ENCODE measurements at places on chromosomes 16 and 17.

DNA sequence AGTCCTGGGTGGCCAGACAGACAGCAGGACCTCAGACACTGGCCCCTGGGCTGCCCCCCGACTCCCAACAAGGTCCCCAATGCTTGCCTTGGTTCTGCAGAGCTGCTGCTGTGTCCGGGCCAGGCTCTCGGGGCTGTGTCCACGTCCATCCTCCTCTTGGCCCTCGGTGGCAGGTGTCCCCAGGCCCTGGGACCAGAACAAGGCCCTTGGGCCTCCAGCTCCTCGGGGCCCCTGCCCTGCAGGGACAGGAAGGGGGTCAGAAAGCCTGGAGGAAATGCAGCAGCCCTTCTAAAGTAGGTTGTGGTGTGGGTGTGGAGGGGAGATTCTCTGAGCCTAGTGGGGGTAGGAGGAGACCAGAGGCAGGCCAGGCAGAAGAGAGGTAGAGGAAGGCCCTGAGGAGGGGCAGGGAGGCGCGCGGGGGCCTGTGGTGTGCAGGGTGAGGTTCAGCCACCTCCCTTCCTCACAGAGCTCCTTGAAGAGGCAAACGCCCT is 2.5 kb upstream of the AXIN1 start:
- no peak for DNase-seq

GRCh38 chr16:70701036-70701435 is 15.2 kb upstream of the MTSS2 start:
- DNase-seq: no peak

GRCh38 chr17:60168654-60169053 is 18.9 kb downstream of the CA4 start:
- DNase-seq: no peak

DNA sequence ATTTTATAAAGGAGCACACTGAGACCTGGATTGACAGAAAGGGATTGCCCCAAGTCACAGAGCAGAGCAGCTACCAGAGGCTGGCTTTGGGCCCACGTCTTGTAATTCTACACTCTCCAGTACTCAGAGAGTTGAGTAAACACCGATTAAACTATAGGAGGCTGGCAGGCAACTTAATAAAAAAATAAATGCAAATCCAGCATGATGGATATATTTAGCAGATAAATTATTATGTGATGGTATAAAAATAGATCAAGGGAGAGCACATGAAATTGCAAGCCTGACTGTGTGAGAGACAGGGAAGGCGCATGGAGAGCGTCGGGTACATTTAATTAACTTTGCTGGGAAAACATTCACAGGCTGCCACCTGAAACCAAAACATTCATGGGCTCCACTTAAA is 87.7 kb upstream of the CCL2 start:
- DNase-seq: no peak

- DNase-seq: no peak
Measured at GRCh38 chr16:12096157-12096777, 119.7 kb downstream of the SNX29 start.

DNA sequence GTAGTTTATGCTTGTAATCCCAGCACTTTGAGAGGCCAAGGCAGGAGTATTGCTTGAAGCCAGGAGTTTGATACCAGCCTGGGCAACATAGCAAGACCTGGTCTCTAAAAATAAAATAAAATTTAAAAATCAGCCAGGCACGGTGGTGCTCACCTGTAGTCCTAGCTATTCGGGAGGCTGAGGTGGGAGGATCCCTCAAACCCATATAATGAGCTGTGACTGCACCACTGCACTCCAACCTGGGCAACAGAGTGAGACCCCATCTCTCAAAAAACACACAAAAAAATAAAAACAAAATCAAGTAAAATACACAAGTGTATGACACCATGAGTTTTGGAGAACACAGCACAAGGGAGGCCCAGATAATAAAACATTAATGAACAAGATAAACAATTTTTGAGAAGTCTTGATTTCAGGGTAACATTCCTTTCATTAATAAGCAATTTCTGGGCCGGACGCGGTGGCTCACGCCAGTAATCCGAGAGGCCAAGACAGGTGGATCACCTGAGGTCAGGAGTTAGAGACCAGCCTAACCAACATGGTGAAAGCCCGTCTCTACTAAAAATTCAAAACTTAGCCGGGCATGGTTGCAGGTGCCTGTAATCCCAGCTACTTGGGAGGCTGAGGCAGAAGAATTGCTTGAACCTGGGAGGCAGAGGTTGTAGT is 17.9 kb downstream of the PRPSAP1 start:
- DNase-seq: no peak

DNA sequence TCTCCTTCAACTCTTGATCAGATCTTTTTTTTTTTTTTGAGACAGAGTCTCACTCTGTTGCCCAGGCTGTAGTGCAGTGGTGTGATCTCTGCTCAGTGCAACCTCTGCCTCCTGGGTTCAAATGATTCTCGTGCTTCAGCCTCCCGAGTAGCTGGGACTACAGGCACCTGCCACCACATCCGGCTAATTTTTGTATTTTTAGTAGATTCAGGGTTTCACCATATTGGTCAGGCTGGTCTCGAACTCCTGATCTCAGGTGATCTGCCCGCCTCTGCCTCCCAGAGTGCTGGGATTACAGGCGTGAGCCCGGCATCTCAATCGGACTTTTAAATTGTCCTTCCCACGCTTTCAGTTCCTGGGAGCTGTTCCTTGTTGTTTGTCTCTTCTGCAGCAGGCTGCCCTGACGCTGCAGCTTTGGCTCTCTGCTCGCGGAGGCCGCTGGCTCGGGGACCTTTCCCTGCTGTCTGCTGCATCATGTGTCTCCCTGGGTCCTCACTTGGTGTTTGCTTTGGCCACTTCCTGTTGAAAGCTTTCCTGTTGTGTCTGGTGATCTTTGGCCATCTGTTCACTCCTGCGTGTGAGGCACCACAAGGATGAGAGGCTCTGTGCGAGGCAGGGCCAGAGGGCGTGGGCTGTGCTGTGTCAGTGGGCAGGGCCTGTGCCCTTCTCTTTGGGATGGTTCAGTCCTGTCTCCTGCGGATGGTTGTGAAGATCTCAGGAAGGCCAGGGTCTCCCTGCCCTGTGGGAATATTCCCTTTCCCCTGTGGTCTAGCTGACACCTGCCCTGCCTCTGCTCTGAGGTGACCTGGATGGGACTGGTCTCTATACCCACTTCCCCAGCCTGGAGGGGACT is 18.4 kb upstream of the CAPN15 start:
- no peak for DNase-seq

- no peak for DNase-seq
Measured at GRCh38 chr17:34401165-34401564, 38.1 kb upstream of the CCL1 start.

DNA sequence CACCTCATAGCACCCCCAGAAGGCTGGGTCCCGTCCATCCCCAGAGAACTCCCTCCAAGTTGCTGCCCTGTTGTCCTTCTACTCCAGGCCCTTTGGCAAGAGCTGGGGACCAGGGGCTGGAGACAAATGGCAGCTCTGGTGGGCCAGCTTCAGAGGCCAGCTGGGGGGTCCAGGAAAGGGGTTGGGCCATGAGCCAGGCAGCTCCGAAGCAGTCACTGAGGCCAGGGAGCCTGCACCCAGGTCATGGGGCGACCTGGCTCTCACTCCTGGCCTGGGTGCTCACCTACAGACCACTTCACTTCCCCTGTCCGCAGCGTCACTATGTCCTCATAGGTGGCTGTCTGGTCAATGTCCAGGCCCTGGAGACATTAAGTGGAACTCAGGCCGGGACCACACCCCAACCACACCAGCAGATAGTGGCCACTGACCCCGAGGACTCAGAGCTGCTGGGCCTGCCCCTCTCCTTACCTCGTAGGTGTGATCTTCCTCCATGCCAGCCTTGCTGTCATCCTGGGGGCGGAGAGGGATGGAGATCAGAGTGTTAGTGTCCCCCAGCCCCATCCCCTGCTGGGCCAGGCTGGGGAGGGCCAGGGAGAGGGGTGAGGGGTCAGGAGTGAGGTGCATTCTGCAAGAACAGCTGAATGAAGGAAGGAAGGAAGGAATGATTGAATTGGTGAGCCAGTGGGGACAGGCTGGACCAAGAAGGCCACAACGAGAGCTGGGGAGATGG is 3.0 kb downstream of the CD79B start:
- DNase-seq: no peak

DNA sequence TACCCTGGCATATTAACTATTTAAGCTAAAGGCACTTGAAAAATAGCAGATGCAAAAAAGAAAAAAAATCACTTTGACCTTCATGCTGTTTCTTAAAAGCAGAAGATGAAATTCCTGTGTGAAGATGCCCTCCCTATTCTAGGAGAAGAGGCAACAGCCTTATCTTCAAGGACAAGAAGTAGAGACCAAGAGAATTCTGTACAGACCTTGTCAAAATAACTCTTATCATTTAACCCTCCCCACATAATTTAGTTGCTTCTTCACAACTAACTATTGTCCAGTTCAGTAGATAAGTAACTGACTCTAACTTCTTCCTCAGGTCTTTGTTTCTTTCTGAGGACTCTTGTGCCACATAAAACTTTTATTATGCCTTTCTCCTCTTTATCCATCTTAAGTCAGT is 72.0 kb upstream of the MARCHF10 start:
- no peak for DNase-seq

DNA sequence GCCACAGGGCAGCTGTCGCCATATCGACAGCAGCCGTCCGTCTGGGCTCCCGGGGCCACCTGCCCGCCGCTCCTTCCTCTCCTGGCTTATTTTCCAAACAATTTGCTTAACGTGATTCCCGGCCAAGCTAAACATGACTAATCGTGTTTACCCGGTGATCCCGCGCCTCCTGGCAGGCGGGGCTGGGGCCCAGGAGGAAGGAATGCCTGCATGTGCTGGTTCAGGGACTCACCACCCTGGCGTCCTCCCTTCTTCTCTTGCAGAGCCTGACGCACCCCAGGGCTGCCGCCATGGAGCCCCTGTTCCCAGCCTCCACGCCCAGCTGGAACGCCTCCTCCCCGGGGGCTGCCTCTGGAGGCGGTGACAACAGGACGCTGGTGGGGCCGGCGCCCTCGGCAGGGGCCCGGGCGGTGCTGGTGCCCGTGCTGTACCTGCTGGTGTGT is 6.1 kb downstream of the SSTR5 start:
- DNase-seq: no peak

DNA sequence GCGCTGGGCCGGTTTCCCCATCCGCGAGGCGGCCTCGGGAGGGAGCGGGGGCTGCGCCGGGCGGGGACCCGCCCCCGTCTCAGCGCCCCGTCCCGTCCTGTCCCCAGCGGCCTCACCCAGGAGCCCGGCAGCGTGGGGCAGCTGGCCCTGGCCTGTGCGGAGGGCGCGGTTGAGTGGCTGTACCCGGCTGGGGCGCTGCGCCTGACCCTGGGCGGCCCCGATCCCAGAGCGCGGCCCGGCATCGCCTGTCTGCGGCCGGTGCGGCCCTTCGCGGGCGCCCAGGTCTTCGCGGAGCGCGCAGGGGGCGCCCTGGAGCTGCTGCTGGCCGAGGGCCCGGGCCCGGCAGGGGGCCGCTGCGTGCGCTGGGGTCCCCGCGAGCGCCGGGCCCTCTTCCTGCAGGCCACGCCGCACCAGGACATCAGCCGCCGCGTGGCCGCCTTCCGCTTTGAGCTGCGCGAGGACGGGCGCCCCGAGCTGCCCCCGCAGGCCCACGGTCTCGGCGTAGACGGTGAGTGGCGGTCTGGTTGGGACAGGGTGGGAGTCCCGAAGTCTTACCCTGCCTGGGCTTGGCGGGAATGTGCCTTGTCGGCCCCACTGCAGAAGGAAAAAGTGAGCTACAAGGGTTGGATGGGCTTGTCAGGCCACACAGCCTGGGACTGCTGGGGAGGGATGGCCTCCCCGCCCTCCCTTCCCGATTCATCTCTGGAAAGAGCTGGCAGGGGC is 720 bp downstream of the METRN start:
- no peak for DNase-seq

Data from activated naive CD4-positive, alpha-beta T cell treated with anti-CD3 and anti-CD28 coated beads, Interleukin-2, amount 50 U/mL, for 16 hours (primary cell).